Colonic mucosa (tissue), 4 donors: ENCODE measurements at places on chromosomes 6 and 20.

DNA sequence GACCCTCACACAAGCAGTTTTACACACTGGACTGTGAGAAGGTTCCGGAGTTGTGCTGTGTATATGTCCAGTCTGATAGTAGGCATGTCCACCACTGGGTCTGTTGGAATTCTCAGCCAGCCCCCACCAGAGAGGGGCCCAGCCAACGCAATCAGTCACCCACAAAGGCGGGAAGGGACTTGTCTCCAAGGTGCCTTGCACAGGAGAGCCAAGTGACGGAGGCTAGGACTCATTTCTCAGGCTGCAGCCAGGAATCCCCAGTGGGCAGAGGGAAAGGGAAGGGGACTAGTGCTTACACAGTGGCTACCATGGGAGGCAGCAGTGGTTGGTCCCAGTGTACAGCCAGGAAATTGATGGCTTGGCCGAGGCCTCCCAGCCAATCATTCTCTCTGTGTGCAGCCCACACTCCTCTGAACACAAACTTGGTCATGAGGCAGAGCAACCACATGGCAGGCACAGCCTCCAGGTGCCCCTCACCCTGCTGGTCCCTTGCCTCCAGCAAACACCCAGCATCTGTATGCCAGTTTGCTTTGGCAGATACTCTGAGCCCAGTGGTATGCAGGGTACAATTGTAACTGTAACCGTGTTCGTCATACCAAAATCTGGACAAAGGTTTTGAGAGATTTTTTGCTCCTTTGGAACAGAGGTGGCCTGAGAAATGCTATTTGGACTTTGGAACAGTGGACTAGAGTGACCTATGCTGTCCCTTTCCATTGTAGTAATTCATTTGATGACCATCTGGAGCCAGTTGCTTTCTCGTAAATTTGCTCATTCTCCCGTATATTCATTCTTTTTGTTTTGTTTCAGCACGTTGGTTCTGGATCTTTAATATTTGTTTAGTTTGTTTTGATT is 72.9 kb upstream of the MYL9 start:
- peak; percentile 24 for DNase-seq

- DNase-seq: no peak
These were observed 85.3 kb upstream of the AKAP12 start for GRCh38 chr6:151154418-151154817.

- DNase-seq: no peak
These were observed 5.1 kb upstream of the FAM50B start for GRCh38 chr6:3844097-3844463.

DNA sequence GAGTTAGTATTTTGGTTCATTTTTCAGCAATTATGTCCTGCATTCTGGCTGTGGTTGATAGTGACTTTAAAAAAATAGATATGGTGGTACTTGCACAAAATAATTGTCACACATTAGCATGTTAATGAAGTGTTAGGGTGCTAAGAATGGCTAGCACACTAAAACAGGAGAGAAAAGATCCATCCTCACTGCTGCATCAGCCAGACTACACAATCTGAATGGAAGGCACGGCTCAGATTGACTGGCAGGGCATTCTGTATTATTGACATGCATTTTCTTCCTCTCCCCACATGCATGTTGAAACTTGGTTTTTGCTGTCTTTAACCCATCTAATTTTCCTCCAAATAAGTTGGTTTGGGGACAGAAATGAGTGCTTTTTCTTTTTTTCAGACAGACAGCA is 306.3 kb downstream of the PRL start:
- no peak for DNase-seq

DNA sequence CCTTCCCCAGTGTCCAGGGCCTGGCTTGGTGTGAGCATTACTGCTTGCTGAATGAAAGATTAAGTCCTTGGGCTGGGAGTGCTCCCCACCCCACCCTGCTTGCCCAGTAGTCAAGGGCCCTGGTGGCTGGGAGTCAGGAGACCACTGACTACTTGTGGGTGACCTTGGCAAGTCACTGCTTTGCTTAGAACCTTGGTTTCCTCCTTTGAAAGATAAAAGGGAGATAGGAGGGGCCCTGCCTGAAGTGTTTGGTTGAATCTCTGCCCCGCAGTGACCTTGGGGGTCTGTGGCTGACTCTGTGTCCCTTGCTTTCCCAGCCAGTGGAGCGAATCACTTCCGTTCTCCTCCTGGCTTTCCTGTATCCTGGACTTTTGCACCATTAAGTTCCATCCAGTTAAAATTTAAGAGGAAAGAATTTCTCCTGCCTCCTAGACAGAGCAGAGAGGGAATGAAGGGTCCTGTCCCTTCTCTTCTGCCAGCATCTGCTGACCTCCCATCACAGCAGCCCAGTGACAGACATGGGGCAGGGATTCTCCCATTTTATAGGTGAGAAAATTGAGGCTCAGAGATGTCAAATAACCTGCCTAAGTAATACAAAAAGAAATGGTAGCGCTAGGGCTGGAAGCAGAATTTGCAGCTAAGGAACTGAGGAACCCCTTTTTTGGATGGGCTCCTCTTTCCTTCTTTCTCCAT is 3.5 kb upstream of the EPB41L1 start:
- DNase-seq: no peak

GRCh38 chr6:38525888-38526287 is 113.8 kb downstream of the BTBD9 start:
- no peak for DNase-seq

GRCh38 chr6:11389977-11390376 is 147.6 kb upstream of the TMEM170B start:
- DNase-seq: no peak

GRCh38 chr6:132515386-132515785 is 2.5 kb upstream of the STX7 start:
- DNase-seq: no peak

GRCh38 chr20:59672576-59672975 is 68.2 kb downstream of the PHACTR3 start:
- DNase-seq: no peak

GRCh38 chr20:23143098-23143497 is 57.0 kb upstream of the CD93 start:
- no peak for DNase-seq

GRCh38 chr6:4253604-4254231 is 118.3 kb upstream of the ECI2 start:
- peak; percentile 39 for DNase-seq

DNA sequence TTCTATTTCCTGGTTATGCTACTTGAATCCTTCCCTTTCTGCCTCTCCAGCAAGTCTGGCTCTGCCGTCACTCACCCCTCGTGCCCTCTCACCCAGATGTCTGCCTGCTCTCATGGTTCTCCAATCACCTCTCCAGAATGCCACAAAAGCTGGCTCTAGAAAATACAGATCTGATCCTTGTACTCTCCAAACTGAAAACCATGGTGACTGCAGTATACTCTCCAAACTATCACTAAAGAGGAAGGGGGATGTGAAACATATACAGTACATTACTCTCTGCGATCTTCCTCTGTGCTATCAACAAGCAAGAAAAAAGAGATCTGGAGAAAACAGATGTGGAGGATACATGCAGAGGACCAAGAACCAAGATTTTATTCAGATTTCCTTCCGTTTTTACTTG is 91.1 kb downstream of the ATXN1 start:
- no peak for DNase-seq

DNA sequence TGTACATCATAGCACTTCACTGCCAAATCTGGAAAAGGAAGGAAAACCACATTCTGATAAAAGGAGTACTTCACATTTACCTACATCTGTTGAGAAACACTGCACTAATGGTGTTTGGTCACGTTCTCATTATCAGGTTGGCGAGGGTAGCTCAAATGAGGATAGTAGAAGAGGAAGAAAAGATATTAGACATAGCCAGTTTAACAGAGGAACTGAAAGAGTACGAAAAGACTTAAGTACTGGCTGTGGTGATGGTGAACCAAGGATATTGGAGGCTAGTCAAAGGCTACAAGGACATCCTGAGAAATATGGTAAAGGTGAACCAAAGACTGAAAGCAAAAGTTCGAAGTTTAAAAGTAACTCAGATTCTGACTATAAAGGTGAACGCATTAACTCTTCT is 32.0 kb upstream of the GJA10 start:
- DNase-seq: no peak

- no peak for DNase-seq
These were observed 4.3 kb downstream of the ZBTB9 start for GRCh38 chr6:33458676-33459075.

DNA sequence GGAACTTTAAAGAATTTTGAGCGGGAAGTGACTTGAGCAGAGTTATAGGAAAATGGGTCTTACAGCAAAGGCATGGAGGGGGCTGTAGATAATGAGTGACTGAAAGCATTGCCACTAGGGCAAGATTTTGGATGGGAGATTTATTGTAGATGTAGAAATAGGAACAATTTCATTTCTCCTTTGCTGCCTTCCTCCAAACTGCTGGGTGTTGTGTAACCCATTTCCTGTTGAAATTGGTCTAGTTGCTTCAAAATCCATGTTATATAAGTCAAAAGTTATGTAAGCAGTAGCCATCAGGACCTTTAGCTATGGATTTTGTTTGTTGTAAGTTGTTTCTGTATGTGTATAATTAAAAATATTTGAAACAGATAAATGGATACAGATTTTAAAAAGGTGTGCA is 11.1 kb downstream of the YWHAB start:
- no peak for DNase-seq

- DNase-seq: no peak
These were observed 93.6 kb downstream of the SNAP91 start for GRCh38 chr6:83615025-83615999.

GRCh38 chr20:33664762-33665144 is 2.0 kb upstream of the ACTL10 start:
- no peak for DNase-seq

DNA sequence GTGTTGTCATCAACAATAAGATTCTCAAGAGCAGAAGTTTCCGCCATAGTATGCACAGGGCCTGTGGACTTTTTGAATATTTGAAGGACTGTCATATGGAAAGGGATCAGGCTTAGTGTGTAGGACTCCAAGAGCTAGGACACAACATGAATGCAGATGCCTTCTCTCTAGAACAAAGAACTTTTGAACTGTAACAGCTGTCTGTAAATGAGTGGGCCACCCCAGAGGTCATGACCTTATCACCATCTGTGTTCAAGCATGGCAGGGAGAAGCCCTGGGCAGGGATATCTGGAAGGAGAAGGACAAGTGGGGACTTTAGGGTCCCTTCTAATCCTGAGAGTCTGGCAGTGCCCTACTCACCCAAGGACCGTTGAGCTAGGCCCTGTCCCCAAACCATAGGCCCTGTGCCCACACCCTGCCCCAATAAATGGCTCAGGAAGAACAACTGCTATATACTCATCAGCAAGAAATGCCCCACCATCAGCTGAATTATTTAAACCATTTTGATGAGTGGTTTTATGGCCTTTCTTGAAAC is 70.6 kb downstream of the MTHFD1L start:
- DNase-seq: no peak

DNA sequence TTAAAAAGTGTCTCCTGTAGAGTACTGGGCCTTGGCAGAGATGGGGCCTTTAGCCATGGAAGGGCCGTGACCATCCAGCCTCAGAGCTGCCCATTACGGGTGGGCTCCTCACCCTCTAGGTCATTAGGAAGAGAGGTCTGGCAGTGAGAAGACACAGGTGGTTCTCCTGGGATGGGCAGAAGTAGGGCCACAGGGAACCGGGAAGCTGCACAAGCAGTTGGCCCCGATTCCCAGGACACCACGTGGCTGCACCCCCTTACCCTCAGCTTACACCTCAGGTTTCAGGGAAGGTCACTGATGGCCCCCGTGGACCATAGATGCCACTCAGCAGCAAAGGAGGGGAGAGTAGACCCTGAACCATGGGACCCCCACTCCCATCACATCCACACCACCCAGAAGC is 1.6 kb downstream of the RAET1G start:
- no peak for DNase-seq

DNA sequence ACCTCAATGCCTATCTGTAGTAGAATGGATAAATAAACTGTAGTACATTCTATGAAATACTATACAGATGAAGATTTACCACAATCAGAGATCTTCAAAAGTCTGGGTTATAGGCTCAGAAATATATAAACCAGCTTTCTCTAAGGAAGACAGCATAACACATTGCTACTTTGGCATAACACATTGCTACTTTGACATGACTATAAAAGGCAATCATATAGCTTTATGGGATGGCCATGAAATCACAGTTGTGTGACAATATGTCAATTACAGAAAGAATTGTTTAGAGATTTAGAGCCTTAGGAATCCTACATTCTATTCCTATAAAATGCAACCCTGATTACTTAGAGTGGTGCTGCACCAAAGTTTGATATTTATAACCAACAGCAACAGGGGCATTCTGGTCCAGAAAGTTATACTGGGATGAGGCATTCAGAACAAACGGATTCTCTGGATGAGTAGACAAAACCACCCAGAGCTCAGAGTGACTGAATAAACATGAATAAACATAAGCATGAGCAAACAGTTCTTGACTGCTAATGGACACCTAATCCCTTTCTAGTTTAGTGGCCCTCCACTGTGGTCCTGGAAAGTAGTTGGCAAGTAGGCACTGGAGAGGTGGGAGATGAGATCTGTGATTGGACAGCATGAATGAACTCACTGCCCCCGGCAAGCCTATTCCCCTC is 12.0 kb downstream of the TTI1 start:
- DNase-seq: no peak

DNA sequence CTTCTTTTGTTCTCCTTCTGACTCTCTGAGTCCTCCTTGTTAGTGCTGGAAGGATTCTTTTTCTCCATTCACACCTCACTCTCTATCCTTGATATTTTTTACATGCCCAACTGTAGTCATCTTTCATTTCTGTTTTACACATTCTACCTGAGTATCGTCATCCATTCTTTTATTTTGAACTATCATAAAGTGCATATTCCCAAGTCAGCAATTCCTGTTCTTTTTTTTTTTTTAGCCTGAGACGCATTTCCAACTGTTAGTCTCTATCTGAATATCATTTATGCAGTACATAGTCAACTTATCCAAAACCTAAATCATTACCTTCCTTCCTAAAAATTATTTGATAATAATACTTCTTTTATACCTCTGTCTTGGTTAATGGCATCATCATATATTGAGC is 207.5 kb downstream of the NKAIN2 start:
- no peak for DNase-seq

GRCh38 chr6:139187489-139187888 is 52.6 kb downstream of the HECA start:
- no peak for DNase-seq

- no peak for DNase-seq
These were observed 466.6 kb upstream of the JAG1 start for GRCh38 chr20:11140359-11140758.

- DNase-seq: no peak
These were observed at the start of gene SLC26A8 for GRCh38 chr6:36023996-36024795. SLC26A8 (minus strand) TSS chr6:36024641; CDS start chr6:36019707, 4,934 bp downstream.

- no peak for DNase-seq
These were observed 20.9 kb downstream of the EDN1 start for GRCh38 chr6:12311106-12311505.

- no peak for DNase-seq
These were observed at the start of gene COL11A2 for GRCh38 chr6:33192105-33192646. COL11A2 (minus strand) TSS chr6:33192467; CDS start chr6:33192240, 227 bp downstream.

GRCh38 chr6:38805127-38805655 is 90.1 kb downstream of the DNAH8 start:
- no peak for DNase-seq

GRCh38 chr6:2531426-2532215 is 219.1 kb downstream of the MYLK4 start:
- no peak for DNase-seq
